ENCODE measurements at places on chromosomes 2 and 18. TPM values are rescaled to one million over a fixed set of nuclear protein-coding genes. Genes with fewer than 3 reads are reported as not detected.

The EGR4 gene
- total RNA-seq = not detected

The NAT8 gene
- total RNA-seq = not detected

The EML6 gene
- 4.6 TPM for total RNA-seq

The ZRANB3 gene
- 2.6 TPM for total RNA-seq

The PROKR1 gene
- total RNA-seq = not detected

The RNU2-63P gene
- not detected for total RNA-seq

The GKN1 gene
- total RNA-seq = not detected

The MYO7B gene
- total RNA-seq = 0.19 TPM

The ELOA2 gene
- total RNA-seq = not detected

The MYL1 gene
- not detected for total RNA-seq

The TGFA gene
- 0.46 TPM for total RNA-seq

The RAX gene
- total RNA-seq = not detected

The LGALSL gene
- 12.3 TPM for total RNA-seq

The SNRPD1 gene
- total RNA-seq = 7.8 TPM

The ALPI gene
- not detected for total RNA-seq

The SLC9A2 gene
- total RNA-seq = 0.06 TPM

The IFIH1 gene
- total RNA-seq = 12.9 TPM

The ITGA4 gene
- total RNA-seq = 2.2 TPM

The SCYGR5 gene
- not detected for total RNA-seq

The SLC38A11 gene
- total RNA-seq = 1.4 TPM

The CPSF3 gene
- total RNA-seq = 18.3 TPM

The KLHL29 gene
- total RNA-seq = 22.5 TPM

The IL36G gene
- total RNA-seq = not detected

The EMILIN1 gene
- total RNA-seq = 155 TPM

The ALKAL2 gene
- 11.9 TPM for total RNA-seq

The CBLN2 gene
- total RNA-seq = not detected

The FAM228B gene
- 26.6 TPM for total RNA-seq

The TUBA3E gene
- total RNA-seq = not detected

The MYO1B gene
- 14.8 TPM for total RNA-seq

The CHRND gene
- total RNA-seq = not detected

The SERPINB3 gene
- not detected for total RNA-seq

The MLPH gene
- total RNA-seq = 7.9 TPM

The OSBPL6 gene
- total RNA-seq = 1.9 TPM

The BMP10 gene
- total RNA-seq = not detected

The LBX2 gene
- 0.99 TPM for total RNA-seq

The RFTN2 gene
- total RNA-seq = 7.4 TPM
